ENCODE measurements at places on chromosomes 16 and 17.

DNA sequence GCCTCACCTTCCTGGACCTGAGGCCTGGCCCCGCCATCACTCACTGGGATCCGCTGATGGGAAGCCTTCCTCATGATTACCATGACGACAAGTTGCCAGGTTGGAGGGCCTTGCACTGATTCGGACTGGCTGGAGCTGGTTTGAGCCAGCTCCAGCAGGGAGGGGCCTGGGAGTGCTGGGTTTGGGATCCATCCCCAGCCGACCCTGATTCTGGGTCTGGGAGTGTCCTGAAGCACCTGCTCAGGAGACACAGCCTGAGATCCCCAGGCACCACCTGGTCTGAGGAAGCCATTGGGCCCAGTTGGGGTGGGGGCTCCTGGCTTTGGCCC, 5.9 kb upstream of the BAIAP3 start:
- no peak for DNase-seq

DNA sequence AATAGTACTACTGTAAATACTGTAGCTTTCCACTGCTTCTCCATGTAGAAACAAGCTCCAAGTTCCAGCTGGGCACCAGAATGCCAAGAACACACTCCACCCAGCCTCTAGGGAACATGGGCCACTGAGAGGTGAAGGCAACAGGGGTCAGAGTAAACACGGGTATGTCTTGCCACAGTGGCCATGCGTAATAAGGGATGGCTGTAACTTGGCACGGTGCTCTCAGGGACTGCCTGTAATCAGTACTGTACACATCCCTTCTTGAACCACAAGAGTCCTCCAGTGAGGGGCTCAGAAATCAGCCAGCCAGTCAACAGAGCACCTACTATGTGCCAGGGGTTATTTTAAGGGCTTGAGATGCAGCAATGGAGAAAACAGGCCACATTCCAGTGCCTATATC, 10.8 kb downstream of the LRRC59 start:
- DNase-seq, result no peak

DNA sequence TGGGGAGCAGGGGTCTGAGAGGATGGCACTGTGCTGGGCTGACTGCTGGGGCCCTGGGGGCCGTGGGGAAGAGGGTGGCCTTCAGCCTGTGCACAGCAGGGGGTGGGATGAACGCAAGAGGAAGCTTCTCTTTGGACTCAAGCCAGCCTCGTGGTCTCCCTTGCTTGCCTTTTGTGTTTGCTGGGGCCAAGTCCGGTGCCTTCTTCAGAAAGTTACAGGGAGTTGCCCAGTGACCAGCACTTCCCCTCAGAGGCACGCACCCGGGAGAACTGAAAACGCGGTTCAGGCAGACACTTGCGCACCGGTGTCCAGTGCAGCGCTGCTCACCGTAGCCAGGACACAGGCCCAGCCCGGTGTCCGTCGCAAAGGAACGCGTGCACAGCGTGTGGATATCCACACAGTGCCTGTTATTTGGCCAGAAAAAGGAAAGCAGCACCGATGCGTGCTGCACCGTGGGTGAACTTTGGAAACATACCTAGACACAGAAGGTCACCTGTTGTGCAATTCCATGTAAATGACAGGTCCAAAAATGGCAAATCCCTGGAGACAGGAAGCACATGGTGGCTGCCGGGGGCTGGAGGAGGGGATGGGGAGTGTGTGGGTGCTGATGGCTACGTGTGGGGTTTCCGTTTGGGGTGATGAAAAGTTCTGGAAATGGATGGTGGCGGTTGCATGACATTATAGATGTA, 29.4 kb upstream of the NUDT16L1 start:
- DNase-seq, result peak; percentile 98

- no peak for DNase-seq
Observed at GRCh38 chr17:14165616-14166015, 71.0 kb downstream of the CDRT15 start.

DNA sequence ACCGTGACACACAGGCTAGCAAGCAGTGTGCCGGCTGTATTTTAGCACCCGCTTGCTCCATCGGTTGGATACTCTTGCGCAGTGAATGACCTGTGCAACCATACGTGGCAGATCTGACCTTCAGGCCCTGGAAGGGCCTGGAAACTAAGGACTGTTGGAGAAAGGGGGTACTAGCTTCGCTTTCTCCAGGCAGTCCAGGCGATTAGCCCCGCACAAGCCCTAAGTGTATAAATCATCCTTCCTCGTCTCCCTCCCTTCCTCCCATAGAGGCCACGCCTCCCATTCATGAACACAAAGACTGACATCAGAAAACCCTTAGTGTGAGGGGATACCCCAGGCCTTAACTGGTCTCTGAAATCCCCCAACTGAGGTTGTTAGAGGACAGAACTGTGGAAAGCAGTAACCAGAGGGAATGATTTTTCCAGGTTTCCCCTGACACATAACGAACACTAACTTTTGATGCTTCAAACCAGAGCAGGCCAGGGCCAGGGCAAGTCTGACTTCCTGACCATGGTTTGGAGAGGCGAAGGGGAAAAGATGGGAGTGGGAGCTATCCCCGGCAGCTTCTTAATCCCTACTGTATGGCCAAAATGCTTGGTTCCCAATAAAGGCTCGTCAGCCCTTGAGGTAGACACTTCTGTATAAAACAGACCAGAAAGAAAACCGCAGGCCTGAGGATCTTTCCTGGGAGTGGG, 1.4 kb upstream of the DYNLL2 start:
- DNase-seq, result no peak

GRCh38 chr17:65684631-65685030, 123.2 kb upstream of the AXIN2 start:
- DNase-seq, result no peak

Measured in suppressor macrophage (primary cell).